GM04504 (cell line): ENCODE measurements at places on chromosomes 7 and 10.

DNA sequence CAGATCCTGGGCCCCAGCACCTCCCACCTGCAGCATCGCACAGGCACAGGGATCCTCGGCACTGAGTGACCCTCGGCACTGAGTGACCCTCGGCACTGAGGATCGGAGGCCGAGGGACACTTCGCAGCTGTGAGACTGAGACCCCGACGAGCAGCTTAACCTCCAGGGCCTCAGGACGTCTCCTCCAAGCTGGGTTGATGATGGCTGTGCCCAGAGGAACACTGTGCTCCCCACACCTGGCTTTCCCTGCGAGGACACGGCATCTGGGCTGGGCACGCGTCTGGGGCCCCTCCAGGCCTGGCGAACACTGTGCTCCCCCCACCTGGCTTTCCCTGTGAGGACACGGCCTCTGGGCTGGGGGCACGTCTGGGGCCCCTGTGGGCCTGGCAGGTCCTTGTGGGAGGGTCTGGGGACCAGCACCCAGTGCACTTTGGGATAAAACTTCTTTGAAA lies 158.3 kb upstream of the PPP2R2D start:
- DNase-seq = no peak

GRCh38 chr10:66746246-66746645 lies 179.6 kb upstream of the LRRTM3 start:
- no peak for DNase-seq

DNA sequence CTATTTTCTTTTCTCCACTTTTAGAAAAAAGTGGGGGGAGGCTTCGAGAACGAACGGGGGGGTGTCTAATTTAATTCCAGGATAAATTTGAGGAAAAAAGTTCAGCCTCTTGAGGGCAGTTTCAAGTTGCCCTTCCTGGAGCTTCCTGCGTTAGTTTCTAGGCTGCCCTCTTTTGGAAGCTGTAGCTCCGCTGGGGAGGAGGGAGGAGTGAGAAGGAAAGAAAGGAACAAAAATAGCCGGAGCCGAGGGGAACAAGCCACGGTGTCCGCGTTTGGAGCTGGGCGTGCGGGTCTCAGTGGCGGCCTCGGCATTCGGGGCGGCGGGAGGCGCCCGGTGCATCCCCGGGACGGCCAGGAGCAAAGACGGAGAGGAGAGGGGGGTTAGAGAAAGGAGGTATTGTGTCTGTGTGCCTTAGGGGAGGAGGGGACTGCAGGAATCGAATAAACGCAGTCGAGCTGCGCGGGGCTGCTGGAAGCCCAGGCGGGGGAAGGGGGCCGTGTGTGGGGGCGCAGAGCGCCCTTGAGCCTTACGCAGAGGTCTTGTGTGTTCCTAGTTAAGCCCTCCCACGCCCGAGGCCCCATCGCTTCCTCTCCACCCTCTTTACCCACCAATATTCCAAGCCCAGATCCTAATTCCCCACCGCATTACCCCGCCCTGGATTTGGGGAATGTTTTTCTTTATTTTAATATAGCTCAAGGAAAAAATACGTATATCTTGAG lies 2.0 kb upstream of the TNRC18 start:
- peak; percentile 62 for DNase-seq

DNA sequence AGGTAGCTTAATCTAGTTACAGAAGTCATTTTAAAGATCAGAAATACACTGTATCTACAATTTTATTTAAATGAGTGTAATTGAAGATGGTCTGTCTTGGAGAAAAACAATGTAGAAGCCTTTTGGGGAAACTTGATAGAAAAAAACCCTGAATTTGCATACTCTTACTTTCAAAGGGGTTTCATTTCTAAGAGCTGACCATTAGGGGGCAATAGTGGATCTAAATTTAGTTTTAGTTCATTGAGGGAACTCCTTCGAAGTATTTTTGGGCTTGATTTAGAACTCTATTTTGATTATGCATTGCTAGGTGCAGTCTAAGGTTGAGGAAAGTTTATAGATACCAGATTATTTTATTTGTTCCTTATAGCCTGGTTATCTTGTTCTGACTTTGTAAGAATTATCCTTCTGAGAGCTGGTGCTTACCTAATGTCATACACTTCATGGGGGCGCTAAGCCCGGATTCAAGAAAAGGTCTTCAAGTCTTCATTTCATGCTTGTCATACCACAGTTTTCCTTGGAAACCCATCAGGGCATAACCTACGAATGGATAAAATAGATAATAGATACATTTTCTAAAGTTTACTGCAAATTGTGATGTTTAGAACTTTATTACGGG lies 69.1 kb upstream of the MXI1 start:
- peak; percentile 28 for DNase-seq

DNA sequence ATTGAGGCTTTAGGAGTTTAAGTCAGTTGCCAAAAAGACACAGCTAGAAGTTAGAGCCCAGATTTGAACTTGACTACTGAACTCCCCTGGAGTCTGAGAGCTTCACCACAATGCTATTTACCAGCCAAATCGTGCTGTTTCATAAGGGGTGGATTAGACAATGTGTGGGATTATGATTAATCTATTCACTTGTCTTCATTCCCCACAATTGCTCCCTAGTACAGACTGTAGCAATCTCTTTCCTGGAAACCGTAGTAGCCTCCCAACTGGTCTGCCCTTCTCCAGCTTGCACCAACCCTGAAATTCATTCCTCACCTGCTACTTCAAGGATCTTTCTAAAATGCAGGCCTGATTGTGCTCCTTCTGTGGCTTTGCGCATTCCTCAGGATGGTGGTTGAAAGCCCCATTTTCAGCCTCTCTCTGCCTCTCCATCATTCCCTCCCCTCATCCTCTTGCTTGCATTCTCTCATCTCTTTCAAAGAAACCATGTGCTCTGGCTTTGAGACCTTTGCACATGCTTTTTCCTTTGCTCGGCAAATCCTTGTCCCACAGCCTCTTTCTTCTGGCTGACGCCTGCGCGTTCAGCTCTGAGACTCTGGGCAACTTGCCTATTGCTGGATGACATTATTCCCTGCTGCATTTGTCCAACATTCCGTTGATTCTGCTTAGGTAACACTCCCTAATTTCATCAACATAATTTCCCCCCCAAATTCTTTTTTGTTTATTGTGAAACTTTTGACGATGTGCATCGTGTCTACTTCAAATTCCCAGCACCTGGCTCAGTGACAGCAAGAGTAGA lies 145.1 kb downstream of the ADRA2A start:
- DNase-seq = no peak

GRCh38 chr7:46459942-46460341 lies 538.9 kb upstream of the IGFBP3 start:
- DNase-seq = no peak

DNA sequence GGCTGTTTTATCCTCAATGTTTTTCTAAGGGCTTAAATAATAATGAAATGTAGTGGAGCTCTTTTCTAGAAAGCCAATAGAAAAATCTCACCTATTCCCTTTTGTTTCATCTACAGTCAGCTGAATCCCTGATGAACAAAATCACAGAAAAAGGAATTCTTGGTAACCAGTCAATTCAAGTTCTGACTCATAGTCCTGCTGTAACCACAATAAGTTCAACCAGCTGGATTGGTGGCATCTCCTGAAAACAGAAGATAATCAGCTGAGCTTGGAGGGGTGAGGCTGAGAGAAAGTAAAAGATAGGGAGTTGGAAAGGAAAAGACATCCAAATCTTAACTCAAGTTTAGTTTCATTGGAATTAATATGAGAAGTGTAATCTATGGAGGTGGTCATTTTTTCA lies 772.1 kb downstream of the CCSER2 start:
- DNase-seq = no peak

DNA sequence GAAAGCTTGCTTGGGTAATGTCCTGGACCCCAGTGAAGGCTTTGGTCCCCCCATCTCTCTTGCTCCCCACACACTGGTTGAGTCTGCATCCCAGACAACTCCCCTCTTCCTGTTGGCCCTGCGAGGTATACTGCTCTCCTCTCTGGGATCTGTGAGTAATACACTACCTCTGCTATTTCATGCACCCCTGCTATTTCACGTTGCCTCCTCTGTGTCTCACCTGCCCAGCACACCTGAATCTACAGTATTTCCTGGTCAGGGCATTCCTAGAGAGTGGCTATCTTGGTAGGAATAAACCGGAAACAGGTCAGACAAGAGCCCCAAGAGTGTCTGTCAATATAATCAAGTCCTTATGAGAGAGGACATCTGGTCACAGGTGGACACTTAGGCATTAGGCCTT lies 114.3 kb upstream of the ODAD2 start:
- DNase-seq = no peak

DNA sequence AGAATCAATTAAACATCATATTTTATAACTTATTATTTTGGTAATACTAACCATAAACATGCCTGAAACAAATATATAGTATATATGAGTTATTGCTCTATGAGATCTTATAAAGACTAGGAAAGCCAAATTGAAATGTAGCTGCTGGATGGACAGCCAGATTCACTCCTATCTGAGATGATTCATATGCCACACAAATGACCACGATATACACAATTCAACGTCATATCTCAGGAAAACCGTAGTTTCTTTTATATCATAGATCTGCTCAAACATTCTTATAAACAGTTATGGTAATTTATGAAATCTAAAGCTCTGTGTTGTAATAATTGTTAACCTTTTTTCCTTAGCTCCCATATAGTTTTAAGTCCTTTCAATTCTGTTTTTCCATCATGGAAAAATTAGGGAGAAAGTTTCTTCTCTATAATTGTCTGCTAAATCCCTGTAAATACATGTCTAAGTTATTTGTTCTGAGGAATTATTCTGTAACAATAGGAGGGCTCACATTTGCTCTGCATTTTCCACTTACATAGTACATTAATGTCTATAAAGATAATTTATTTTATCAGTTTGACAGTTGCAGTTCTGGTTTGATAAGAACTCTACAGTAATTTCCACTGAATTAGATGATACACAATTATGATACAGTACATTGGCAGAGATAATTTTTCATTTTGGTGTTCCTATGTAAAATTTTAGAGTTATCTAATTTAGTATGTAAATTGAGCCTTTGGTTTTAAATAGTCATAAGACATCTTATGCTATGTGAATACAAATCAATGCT lies 42.7 kb downstream of the GNAT3 start:
- DNase-seq = no peak

DNA sequence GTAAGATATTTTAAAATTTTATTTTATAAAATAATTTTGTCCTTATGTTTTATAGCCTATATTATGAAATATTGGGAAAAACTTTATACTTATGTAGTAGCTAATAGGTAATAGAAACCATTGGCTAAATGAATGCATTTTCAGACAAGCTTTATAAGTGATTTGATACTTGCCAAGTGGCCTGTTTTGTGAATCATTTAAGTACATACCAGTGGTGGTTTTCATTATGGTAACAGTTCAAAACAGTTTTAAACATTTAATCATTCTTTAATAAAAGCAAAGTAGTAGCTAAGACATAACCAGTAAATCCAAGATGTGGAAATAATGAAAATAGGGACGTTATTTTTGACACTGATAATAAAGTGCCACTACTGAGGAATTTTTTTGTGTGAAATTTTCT lies 182.2 kb downstream of the PHF14 start:
- no peak for DNase-seq

- no peak for DNase-seq
These were observed 47.2 kb upstream of the AKR1E2 start for GRCh38 chr10:4778761-4779160.

DNA sequence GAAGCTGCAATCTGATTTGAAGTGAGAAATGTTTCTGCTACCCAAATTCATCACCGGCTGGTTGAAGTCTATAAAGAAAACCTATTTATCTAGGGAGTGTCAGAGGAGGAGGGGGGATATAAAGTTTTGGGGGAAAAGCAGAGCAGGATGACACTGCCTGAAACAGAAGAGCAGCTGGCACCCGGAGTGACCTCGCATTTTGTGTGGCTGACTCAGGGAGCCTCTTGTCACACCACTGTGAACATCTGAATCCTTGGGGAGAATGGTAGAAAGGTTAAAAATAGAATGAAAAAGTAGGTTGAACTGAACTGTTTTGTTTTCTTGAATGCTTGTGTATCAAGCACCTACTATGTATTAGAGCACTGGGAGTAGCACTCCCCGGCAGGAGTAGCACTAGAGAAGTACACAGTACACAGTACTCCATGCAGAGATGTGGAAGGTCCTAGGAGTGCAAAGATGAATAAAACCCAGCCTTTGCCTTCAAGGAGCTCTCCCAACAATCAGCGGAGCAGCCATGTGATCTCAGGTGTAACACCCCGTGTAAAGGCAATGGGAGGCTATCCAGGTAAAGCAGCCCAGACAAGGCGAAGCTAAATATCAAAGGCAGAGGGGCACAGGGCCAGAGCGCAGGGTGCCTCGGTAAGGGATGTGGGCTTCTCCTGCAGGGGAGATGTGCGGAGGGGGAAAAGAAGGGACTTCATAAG lies 13.5 kb downstream of the CRTAC1 start:
- DNase-seq = no peak

GRCh38 chr10:13917791-13918190 lies 331.0 kb downstream of the PRPF18 start:
- no peak for DNase-seq

DNA sequence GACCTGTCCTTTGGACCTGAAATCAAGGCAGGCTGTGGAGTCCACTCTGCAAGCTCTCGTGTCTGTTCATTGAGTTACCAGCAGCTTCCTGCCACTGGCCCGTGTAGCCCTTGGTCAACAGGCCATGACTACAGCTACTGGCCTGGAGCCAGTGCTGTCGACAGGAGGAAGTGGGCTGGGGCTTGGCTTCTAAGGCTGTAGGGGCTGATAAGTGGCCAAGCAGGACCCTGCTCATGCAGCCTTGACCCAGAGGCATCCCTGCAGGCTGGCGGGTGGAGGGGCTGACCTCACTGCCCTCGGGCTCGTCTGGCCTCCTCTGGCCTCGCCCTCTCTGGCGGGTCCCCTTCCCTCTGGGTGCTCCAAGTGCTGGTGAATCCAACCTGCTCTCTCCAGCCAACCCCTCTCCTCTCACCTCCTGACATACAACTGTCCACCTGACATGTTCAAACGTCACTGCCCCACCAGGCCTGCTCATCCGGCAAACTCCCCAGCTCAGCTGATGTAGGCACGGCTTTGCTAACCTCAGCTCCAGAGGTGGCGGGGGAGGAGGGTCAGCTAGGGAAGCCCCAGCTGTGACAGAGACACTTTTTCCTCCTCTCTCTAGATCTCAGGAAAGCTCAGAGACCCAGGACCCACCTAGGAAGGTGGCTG lies 188.6 kb upstream of the LYZL2 start:
- DNase-seq = no peak

GRCh38 chr10:66378117-66378876 lies 547.5 kb upstream of the LRRTM3 start:
- no peak for DNase-seq

- DNase-seq = no peak
These were observed 146.3 kb downstream of the CELF2 start for GRCh38 chr10:11163780-11164550.

DNA sequence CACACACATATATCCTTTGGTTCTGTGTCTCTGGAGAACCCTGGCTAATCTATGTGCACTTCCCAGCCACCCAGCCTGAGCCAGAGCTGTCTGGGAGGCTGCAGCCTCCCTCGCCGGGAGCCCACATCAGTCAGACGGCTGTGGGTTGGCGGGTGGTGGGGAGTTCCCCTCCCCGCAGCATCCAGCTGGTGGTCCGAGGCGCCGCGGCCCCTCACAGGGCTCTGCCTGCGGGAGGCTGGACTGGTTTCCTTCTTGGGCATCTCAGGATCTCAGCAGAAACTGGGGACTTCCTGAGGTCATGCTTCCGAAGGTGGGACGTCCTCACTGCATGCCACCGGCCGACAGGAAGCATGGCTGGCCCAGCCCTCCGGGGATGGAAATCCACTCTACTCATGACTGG lies 22.0 kb upstream of the PSMG3 start:
- no peak for DNase-seq
